Fibroblast of the aortic adventitia (primary cell): ENCODE measurements at places on chromosomes 7 and 10. TPM values are rescaled to one million over a fixed set of nuclear protein-coding genes. Genes with fewer than 3 reads are reported as not detected.
A peak's percentile ranks its signal among the peaks of the same experiment; 100 is the strongest.

DNA sequence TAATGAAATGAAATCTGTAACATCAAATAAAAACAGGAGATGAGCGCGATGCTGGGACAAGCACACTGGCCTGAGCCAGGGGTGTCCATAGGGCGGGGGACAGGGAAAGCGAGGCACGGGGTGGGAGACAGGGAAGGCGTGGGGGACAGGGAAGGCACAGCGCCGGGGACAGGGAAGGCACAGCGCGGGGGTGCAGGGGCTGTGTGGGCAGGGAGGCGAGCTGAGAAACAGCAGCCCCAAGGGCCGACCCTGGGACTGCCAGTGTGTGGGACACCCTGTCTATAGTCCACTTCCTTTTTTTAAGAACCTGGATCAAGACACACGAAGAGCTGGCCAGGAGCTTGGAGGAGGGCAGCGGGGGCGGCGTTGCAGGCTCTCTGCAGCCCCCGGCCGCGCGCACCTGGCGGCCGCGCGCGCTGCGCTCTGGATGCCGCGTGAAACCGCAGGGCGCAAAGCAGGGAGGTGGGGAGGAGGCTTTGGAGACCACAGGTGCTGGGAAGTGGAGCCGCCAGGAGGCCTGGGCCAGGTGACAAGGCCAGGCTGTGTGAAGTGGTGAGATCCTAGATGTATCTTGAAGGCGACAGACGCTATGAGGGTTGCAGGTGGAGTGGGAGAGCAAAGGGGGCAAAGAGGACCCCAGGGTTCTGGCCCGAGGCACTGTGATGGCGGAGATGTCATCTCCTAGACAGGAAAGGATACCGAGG is 157.7 kb downstream of the COBL start:
- no peak for DNase-seq

The PRR15 gene
- 2.4 TPM in 2 replicates for total RNA-seq

The ZNF503 gene
- total RNA-seq, result 21.7 and 29.8 TPM in 2 replicates

The LRRN3 gene
- total RNA-seq, result 2.7 and 5.0 TPM in 2 replicates

The NAT16 gene
- not detected in 2 replicates for total RNA-seq

The NOBOX gene
- total RNA-seq, result not detected in 2 replicates

- DNase-seq, result no peak
Observed at GRCh38 chr10:48931188-48931587, 8.5 kb downstream of the LRRC18 start.

The UPK3BL2 gene
- 0.27 TPM in 1 of 2 replicates, not detected in the other for total RNA-seq

DNA sequence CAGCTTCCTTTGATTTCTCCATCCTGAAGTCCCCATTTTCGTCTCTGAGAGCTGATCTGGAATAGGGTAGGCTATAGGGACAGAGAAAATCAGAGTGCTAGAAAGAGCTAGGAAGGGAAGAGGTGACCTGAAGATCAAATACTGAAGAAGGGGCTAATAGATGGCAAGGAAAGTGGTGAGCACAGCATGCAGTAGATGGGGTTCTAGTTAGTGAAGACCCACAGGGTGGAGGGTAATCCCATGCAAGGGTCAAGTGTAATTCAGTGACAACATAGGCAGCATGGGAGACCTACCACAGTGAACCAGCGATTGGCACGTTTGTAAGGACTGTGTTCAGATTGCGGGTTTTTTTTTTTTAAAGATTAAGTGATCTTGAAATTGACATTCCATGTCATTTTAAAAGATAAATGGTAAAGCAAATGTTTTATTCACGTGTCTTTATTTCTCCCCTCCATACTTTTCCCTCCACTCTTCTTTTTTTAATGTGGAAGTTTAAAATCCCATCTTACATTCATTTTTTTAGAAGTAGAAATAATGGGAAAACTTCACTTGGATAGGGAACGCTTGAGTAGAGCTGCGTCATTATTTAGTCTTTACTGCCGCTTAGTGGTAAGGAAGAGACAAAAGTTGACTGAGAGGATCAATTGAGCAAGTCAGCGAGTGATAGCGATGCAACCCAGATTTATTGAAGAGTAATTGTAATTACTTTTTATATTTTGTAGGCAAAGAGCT is 21.0 kb upstream of the ABI1 start:
- DNase-seq, result peak; percentile 85

The ZNF680 gene
- 14.6 and 20.4 TPM in 2 replicates for total RNA-seq

GRCh38 chr10:103479135-103479534 is at the start of gene CALHM3:
CALHM3 (minus strand) TSS chr10:103479240; CDS start chr10:103479032, 208 bp downstream.
- no peak for DNase-seq

DNA sequence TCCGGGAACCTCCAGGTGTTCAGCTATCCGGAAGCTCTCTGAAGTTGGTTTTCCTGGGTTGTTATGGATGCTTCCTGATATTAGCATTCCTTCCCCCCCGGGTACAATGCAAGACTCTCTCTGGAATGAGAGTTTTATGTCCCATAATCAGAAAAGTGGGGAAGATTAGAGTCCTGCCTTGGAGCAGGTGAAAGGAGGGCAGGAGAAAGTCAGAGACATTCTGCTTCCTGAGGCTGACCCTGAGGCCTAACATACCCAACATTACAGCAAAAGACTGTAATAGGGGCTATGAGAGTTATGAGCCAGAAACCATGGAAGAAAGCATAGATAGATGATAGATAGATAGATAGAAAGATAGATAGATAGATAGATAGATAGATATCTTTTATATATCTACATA is 36.9 kb downstream of the PRPS1L1 start:
- no peak for DNase-seq
